ENCODE measurements at places on chromosomes 4 and X.

DNA sequence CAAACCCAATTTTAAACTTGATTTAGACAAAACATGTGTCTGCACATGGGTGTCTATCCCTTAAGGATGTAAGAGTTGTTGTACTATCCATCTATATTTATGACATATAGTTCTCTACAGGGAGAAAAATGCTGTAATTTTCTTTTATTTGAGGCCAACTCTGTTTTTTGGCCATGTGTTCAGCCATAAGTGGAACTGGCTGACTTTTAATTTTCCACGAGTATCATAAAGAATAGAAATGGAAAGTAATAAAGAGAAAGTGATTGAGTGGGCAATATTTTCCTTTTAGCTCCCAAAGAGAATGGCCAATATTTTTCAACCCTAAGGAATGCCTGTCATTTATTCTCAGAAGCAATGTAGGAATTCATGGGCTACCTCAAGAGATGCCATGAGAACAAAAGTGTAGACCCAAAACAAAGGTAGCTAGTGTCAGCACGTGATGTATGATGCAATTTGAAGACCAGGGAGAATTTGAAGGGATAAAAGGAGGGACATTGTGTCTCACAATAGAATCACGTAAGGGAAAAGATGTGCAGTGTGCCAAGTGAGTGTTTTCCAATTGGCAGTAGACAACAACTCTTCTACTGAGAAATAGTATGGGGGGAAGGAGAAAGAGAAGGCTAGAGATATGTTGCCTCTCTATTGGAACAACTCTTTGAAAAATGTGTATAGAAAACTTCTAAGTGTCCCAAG is 27.8 kb upstream of the MXRA5 start:
- no peak for DNase-seq

- no peak for DNase-seq
These were observed 69.9 kb downstream of the CHIC2 start for GRCh38 chr4:53994382-53995102.

DNA sequence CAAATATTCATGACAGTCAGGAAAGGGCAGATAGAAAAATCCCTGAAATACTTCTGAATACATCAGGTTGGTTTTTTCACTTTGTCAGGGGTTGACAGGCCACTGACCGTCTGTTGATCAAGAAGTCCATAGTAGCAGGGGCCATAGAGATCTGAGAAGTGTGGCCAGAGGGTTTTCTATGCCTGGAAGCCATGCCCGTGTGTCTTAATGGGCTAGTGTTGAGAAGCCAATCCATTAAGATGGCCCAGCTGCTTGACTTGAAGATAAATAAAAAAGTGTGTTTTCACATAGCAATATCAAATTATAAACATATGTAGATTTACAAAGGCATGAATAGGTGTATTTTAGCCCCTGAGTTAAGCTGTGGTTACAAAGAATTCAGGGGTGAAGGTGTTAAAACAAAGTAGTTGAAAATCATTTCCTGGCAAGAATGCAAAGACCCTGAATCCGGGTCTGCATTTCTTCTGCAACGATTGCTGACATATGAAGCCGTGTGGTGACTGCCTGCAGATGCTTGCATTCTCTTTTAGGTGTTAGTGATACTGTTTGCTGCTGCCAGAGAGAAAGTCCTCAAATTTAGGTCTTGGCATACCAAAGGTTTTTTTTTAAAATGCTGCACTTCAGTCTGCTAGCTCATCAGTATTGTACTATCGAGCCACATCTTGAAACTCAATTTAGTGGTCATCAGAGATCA is 9.3 kb upstream of the LIMCH1 start:
- no peak for DNase-seq

- DNase-seq: no peak
These were observed 12.2 kb upstream of the PGRMC2 start for GRCh38 chr4:128299848-128300247.

- no peak for DNase-seq
These were observed 170.7 kb downstream of the PTTG2 start for GRCh38 chr4:38130884-38131283.

- DNase-seq: no peak
These were observed 14.4 kb upstream of the ELF2 start for GRCh38 chr4:139191373-139191772.

GRCh38 chr4:8254076-8254475 is 15.5 kb upstream of the HTRA3 start:
- no peak for DNase-seq

- DNase-seq: no peak
These were observed 119.0 kb upstream of the WDR17 start for GRCh38 chr4:175946472-175947116.

DNA sequence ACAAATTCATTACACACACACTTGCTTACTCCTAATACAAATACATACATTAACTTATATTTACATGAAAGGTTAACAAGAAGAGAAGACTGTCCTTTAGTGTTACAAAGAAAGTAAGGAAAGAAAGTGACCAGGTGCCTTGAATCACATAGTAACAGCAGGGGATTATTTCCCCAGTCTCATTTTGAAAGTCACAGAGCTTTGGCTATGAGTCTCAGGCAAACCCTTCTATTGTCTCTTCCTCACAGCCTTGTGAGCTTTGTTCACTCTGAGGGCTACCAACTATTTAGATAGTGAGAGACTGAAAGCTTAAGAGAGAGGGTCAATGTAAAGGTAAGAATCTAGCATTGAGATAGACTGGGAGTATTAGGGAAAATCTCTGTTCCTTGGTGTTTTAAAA is 161.6 kb downstream of the NPNT start:
- DNase-seq: no peak

DNA sequence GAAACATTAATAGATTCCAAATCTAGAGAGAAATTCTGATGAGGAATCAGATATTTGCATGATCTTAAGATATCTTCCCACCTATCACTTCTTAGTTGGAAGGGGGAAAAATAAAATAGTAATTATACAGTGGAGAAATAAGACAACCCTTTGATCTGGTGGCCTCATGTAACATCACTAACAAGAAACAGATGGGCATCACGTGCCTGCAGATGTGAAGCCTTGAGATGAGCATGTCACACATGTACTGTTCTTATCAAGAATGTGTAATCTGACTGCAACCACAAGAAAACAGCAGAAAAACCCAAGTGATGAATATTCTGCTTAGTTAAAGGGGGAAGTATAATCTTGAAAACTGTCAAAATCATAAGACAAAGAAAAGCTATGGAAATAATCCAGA is 31.4 kb upstream of the NKX6-1 start:
- DNase-seq: no peak
